ENCODE measurements at places on chromosomes 7 and 10.
A peak's percentile ranks its signal among the peaks of the same experiment; 100 is the strongest.

GRCh38 chr7:14184292-14184864 lies 194.9 kb upstream of the ETV1 start:
- DNase-seq, result no peak

- DNase-seq, result no peak
Measured at GRCh38 chr7:71509381-71509780, 377.4 kb downstream of the GALNT17 start.

- DNase-seq, result no peak
Measured at GRCh38 chr10:116490028-116490662, 55.6 kb upstream of the PNLIP start.

DNA sequence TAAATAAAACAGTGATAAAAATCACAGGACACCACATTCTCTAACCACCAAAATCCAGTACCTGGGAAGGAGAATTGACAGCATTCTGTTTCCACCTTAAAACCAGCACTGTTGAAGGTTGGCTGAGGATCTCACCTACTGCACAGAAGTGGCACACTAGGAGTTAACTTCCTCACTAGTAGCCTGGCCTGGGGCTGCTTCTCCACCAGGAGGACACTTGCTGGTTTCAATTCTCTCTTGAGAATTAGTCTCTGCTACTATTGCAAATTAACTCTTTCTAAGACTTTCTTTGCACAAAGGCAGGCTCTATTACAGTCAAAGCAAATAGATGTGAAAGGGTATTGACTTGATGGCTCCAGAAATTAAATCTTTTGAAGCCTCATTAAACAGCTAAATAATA lies 2.3 kb upstream of the CTTNBP2 start:
- no peak for DNase-seq

DNA sequence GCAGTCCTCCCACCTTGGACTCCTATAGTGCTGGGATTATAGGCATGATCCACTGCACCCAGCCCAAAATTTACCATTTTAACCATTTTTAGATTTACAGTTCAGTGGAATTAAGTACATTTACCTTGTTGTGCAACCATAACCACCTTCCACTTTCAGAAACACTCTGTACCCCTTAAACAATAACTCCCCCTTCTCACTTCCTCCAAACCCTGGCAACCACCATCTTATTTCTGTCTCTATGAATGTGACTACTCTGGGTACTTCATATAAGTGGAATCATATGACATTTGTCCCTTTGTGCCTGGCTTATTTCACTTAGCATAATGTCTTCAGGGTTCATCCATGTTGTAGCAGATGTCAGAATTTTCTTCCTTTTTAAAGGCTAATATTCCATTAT lies 33.6 kb downstream of the SUFU start:
- DNase-seq, result no peak

DNA sequence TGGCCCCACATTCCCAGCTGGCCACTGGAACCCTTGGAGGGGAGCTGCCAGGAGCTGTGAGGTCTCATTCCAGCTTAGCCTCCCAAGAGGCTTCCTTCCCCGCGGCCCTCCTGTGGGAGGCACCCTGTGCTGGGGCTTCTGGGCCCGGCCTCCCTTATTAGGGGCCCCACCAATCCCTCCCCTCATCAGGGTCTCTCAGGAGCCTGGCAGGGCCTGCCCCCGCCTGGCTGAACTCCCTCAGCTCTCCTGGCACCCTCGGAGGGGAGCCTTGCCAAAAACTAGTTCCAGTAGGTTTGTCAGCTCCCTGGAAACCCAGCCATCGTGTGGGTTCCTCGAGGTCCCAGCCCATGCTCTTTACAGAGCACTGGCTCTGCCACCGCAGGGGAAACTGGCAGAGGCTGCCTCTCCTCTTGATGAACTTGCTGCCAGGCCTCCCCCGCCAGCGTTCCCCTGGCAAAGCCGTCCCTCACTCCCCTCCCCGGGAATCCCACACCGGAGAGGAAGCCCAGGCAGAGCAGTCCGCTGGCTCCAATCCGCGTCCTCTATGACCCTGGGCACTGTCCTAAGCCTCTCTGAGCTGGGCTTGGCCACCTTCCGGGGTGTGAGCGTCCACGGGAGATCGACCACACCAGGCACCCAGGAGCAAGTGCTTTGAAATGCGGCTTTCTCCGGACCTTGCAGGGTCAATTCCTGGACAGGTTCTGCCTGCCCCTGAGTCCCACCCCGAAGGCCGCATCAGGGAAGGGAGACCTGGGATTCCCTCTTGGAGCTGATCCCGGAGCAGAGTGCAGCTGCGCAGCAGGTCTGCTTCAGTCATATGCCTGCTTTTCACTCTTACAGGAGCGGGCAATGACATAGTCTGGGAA lies 139.8 kb downstream of the ARHGAP22 start:
- DNase-seq, result no peak

- DNase-seq, result no peak
Measured at GRCh38 chr7:29826530-29826822, 20.2 kb downstream of the WIPF3 start.

GRCh38 chr10:130136226-130137089 lies at the start of gene GLRX3:
Gene GLRX3, plus strand, starts transcription at chr10:130136391. Its CDS starts 30 bp downstream, at chr10:130136421.
- DNase-seq, result peak; percentile 85

DNA sequence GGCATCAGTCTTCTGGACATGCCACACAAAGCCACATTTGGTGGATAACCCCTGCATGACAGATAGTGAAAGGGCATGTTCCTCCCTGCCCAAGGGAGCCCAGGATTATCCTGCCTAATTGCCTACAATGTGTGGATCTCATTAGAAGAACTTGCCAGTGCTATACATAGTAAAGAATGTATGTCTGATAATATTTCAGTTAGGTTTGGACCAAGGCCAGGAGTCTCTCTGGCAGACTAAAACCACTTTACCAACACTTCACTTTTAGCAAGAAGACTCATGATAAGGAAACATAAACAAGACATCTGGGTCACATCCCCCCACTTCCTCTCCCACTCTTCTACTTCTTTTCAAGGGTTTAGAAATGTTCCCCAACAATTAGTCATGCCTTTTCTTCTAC lies 196.7 kb downstream of the MTERF1 start:
- DNase-seq, result no peak

- DNase-seq, result no peak
Measured at GRCh38 chr10:15990535-15991129, 130.3 kb upstream of the MINDY3 start.

GRCh38 chr10:29186221-29186620 lies 102.6 kb upstream of the LYZL1 start:
- DNase-seq, result no peak

- DNase-seq, result peak; percentile 11
Measured at GRCh38 chr7:105352018-105352612, 36.6 kb downstream of the SRPK2 start.

- no peak for DNase-seq
Measured at GRCh38 chr7:101088069-101088425, 2.8 kb downstream of the TRIM56 start.

GRCh38 chr7:66679633-66680244 lies 51.1 kb downstream of the KCTD7 start:
- DNase-seq, result no peak

DNA sequence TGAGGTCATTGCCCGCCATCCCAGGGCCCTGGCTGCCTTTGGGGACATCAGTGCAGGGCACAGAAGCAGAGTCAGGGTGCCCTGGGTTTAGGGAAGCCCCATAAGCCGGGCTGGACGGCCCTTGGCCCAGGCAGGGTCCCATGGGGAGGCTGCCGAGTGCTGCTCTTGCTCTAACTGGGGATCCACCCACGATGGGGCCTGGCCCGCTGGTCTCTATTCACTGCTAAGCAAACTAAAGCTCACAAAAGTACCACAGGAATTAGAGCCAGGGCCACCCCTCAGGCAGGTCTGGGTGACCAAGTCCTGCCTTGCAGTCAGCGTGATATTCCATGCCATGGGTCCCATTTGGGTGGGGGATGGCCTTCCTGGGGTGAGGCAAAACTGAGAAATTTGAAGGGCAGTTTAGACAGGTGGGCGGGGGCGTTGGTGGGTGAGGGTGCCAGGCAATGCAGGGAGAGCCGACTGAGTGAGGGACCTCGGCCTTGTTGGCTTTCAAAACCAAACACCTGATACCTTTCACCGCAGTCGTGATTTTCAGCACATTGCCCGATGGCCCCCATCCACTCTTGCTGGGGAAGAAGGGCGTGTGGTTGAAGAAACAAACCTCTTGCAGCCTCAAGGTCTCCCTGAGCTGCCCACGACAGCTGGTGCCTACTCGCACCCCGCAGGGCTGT lies 92.8 kb upstream of the PPIF start:
- DNase-seq, result no peak

DNA sequence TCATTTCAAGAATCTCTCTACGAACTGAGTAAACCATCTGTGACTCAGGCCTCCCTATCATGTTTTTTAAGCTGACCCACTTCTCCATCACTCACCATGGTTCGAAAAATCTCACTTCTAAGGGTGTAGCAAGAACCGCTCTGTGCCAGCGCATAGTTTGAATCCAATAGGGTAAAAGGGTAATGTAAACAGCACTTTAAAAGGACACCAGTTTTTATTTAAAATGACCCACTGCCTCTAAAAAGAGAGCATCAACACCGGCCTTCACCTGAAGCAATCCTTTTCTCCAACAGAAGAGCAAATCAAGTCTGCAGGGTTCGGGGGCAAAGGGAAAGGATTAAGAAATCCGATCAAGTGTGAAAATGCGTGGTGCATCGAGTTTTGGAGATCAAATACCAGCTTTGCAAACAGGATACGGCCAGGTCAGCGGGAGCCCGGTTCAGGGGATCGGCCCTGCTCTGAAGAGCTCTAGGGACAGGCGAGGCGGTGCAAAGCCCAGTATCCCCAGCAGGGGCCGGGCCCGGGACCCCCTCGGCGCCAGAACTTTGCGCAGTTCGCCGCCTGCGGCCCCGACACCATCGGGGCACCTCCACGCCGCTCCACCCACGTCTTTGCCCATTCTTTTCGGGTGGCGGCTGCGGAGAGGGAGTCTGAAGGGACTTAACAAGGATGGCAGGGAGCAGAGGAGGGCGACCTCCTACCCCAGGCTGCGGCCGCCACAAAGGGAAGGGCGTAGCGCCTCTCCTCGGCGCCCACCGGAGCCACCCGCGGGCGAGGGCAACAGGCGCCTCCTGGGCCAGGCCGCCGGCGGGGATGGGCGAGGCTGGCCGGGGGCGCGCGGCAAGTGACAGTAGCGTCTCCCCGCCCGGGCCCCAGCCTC lies 842 bp downstream of the NMT2 start:
- DNase-seq, result peak; percentile 21

DNA sequence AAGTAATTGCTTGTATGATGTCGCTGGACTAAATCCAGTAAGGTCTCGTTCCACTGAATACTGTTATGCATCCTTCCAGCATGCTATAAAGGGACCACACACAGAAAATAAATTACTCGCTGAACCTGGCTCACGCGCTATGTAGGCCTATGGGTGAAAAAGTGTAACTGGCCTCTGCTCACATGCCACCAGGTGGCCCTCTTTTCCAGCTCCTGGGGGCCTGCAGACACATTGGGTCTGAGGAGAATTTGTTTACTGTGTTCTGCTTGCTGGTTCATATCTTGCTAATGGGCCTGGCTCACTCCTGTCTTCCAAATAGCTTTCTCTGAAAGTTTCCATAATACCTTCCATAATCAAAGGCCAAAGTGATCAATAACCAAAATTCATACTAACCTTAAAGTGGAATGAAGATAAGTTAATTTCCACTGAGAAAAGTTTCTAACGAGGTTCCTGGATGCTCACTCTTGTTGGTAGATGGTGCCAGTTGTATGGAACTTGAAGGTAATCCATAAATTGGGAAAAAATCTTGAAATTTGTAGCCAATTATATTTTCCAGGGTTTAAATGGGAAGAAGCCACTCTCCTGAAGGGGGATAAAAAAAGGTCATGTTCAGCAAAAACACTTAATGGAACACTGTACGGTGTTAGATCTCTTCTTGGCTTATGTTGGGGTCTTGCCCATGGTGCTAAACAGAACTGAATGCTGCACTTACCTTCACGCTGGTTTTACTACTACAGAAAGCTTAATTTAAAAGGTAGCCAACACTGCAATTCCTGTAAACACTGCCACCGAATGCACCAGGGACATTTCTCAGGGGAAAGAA lies 27.0 kb upstream of the ZPBP start:
- DNase-seq, result peak; percentile 10

GRCh38 chr10:80599424-80599847 lies 61.7 kb downstream of the SH2D4B start:
- peak; percentile 5 for DNase-seq

GRCh38 chr7:18163091-18163490 lies 135.4 kb upstream of the PRPS1L1 start:
- DNase-seq, result no peak

GRCh38 chr10:102837230-102837721 lies at the start of gene CYP17A1:
Gene CYP17A1, minus strand, starts transcription at chr10:102837413. Its CDS starts 52 bp downstream, at chr10:102837361.
- DNase-seq, result no peak

DNA sequence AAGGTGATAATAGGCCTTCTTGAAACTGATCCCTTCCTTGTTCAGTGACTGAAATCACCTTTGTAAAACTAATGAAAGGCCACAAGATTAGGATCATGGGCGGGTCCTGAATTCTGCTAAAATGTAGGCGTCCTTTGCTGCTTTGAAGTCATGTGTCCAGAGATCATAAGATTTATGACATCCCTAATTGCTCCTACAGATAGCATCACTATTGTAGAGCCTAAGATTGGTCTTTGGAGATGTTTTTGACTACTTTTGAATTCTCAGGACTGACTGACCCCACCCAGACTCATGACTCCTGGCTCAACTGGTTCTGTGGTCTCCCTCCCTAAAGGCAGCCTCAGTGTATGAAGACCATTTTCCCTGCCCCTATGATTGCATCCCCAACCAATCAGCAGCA lies 322.6 kb upstream of the SEMA3D start:
- no peak for DNase-seq

- no peak for DNase-seq
Measured at GRCh38 chr7:115047958-115048720, 126.2 kb downstream of the MDFIC start.

DNA sequence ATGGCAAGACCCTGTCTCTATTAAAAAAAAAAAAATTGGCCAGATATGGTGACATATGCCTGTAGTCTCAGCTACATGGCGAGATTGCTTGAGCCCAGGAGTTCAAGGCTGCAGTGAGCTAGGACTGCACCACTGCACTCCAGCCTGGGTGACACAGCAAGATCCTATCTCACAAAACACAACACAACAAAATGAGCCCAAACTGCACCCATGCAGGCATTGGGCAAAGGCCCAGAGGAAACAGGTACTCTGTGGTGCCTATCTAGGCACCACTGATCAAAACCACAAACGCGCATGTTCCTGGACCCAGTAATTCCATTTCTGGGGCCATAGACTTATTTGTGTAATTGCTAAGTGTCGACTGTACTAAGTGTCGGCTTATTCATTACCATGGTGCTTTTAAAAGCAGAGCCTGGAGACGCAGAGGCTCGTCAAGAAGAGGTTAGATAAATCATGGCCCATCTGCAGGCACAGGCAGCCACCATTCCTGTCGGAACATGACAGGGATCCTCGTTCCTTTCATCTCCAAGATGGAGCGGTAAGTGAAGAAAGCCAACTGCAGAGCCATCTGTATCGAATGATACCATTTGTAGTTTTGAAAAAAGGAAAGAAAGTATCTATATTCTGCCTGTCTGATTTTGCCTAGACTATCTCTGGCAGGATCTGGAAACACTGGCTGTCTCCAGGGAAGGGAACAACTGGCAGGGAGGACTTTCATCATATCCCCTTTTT lies 160.4 kb upstream of the RHEB start:
- DNase-seq, result no peak

GRCh38 chr7:99504281-99504602 lies 220 bp upstream of the ZKSCAN5 start:
- no peak for DNase-seq
